ENCODE measurements at places on chromosomes 7 and 10. TPM values are rescaled to one million over a fixed set of nuclear protein-coding genes. Genes with fewer than 3 reads are reported as not detected.

ERLIN1 gene
- total RNA-seq: 35.8 TPM

TWIST1 gene
- total RNA-seq: 16.4 TPM

SEC23IP gene
- 25.3 TPM for total RNA-seq

CHN2 gene
- 7.6 TPM for total RNA-seq

IL6 gene
- total RNA-seq: not detected

PTPN20 gene
- 3.0 TPM for total RNA-seq

IL2RA gene
- total RNA-seq: not detected

FOXI2 gene
- total RNA-seq: not detected

SOSTDC1 gene
- total RNA-seq: 21.8 TPM

AKR1C8 gene
- not detected for total RNA-seq

MYPN gene
- 92.0 TPM for total RNA-seq

CACNB2 gene
- 3.3 TPM for total RNA-seq

OPN1SW gene
- not detected for total RNA-seq

FAM13C gene
- 74.0 TPM for total RNA-seq

NODAL gene
- 0.92 TPM for total RNA-seq

GBX1 gene
- not detected for total RNA-seq

ERCC6 gene
- 17.8 TPM for total RNA-seq

MMD2 gene
- total RNA-seq: not detected

ECHDC3 gene
- 28.4 TPM for total RNA-seq

ELOVL3 gene
- not detected for total RNA-seq

CPED1 gene
- 32.3 TPM for total RNA-seq

OR9A2 gene
- total RNA-seq: 0.41 TPM

FASTK gene
- 95.2 TPM for total RNA-seq

PAOX gene
- 8.0 TPM for total RNA-seq

HTR7 gene
- total RNA-seq: 0.41 TPM

GDF10 gene
- total RNA-seq: 32.6 TPM

NOLC1 gene
- 51.1 TPM for total RNA-seq

CFAP69 gene
- total RNA-seq: 8.0 TPM

HOXA13 gene
- total RNA-seq: not detected

ZNF804B gene
- total RNA-seq: not detected

TMEM273 gene
- 8.7 TPM for total RNA-seq

MRLN gene
- total RNA-seq: 120 TPM

FAM53B gene
- 70.9 TPM for total RNA-seq

VSIR gene
- total RNA-seq: 19.5 TPM

CUZD1 gene
- 0.31 TPM for total RNA-seq

SERPINE1 gene
- total RNA-seq: 5.4 TPM

TMEM243 gene
- 29.2 TPM for total RNA-seq

CDC14C gene
- total RNA-seq: not detected

HOXA4 gene
- total RNA-seq: not detected

ABCB1 gene
- 2.4 TPM for total RNA-seq

ASB10 gene
- 4.9 TPM for total RNA-seq

C10orf105 gene
- 0.10 TPM for total RNA-seq

AGAP9 gene
- 2.2 TPM for total RNA-seq

AKR1C4 gene
- total RNA-seq: not detected

SLC35G1 gene
- total RNA-seq: 8.2 TPM

KCP gene
- 0.72 TPM for total RNA-seq

PRDX3 gene
- 184 TPM for total RNA-seq

DGKB gene
- 2.6 TPM for total RNA-seq

SKIDA1 gene
- 3.0 TPM for total RNA-seq

NRP1 gene
- 172 TPM for total RNA-seq

TUBB8 gene
- not detected for total RNA-seq

NKX1-2 gene
- not detected for total RNA-seq

CYP2C9 gene
- total RNA-seq: 12.3 TPM

PFKFB3 gene
- 21.0 TPM for total RNA-seq

PRKCQ gene
- 15.2 TPM for total RNA-seq

TMEM196 gene
- not detected for total RNA-seq

IKZF1 gene
- total RNA-seq: 6.1 TPM

WNT2 gene
- 2.7 TPM for total RNA-seq

Data from tongue (tissue), 3 donors.